Hematopoietic multipotent progenitor cell treated with erythropoietin and hydrocortisone succinate and interleukin-3 and kit ligand, for 4 days (in vitro differentiated cells): ENCODE measurements at places on chromosomes 3 and 15.

DNA sequence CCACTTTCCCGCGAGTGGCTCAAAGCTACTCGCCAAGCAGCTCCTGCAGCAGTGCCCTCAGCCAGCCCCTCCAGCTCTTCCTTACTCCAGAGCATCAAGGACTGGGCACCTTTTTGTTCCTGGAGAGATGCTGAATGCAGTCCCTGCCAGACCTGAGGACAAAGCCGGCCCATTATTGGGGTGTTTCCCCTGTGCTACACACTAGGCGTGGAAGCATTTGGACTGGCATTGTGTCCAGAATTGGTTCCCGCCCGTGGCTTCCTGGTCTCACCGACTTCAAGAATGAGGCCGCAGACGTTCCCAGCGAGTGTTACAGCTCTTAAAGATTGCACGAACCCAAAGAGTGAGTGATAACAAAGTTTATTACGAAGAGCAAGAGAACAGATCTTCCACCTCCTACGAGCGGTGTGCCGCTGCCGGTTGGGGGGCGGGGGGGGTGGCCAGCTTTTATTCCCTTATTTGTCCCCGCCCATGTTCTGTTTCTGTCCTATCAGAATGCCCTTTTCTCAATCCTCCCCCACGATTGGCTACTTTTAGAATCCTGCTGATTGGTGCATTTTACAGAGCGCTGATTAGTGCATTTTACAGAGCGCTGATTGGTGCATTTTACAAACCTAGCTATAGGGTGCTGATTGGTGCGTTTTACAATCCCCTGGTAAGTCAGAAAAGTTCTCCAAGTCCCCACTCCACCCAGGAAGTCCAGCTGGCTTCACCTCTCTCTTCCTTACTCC, 62.4 kb downstream of the NSMCE3 start:
- DNase-seq = no peak

DNA sequence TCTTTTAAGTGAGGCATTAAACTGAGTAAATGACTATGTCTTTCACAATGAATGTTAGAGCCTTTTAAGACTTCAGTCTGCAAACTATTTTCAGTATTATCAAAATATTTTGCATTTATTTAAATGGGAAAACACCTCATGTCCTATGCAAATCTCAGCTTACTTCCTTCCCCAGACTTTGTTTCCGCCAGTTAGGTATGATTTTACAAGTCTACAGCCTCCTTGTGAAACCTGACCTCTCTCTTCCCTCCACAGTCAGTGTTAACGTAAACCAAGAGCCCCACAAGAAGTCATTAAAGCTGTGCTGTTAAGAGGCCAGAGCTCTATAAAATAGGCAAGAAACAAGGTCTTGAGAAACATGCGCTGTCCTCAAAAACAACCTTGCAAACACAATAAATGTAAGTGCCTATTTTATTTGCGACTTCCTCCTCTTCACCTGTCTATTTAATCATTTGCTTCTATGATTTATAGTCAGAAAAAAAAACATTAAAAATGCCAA, 48.3 kb downstream of the PRTG start:
- DNase-seq = no peak

- no peak for DNase-seq
Observed at GRCh38 chr3:49278548-49278947, 1.5 kb upstream of the C3orf62 start.

- no peak for DNase-seq
Observed at GRCh38 chr3:129663930-129664646, 57.6 kb upstream of the PLXND1 start.

- DNase-seq = peak; percentile 97
Observed at GRCh38 chr3:152298393-152299248, 29.9 kb downstream of the MBNL1 start.

DNA sequence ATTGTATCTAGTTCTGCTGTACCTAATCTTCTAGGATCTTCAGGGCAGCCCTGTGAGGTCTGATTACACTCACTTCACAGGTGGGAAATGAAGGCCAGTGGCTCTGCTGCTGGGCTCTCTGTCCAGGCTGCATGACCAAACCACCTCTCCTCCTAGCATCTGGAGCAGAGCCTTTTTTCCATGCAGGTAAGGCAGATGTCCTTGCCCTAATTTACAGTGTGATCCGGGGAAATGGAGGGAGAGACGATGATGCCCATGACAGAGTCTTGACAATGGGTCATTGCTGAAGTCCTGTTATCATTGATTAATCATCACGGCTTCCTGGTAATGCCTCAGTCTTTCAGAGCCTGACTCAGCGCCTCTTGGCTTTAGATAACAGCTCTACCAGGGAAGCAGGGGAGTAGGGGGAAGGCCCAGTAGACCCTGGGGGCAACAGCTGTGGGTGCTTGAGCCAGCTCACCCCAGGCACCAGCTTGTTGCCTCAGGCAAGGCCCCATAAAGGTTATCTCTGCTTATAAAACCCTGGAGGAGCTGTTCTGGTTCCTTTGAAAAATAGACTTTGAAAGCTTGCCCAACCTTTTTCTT, 153.4 kb downstream of the GABRG3 start:
- DNase-seq = peak; percentile 4

DNA sequence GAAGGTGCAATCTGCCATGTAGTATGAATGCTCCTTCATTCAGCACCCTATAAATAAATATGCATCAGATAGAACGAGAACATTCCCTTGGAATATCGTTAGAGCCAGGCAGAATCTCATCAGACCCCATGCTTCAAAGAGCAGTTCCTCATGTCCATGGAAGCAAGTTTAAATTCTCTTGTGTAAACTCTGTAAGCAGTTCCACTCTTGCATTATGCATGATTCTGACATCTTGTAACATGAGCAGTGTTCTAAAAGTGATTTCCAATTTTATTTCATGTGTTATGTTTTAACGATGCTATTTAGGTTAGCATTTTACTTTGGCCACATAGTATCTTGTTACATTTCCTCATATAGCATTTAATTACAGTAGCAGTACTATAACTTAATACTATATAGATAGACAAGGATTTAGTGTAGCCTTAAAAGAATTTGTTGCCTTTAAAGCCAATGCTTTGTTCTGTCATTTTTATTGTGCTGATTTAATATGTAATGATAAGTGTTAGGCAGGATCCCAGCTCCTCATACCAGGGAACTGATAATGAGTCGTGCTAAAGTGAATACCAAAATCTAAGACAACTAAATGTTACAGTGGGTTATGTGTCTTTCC, 161.2 kb upstream of the NECTIN3 start:
- no peak for DNase-seq

DNA sequence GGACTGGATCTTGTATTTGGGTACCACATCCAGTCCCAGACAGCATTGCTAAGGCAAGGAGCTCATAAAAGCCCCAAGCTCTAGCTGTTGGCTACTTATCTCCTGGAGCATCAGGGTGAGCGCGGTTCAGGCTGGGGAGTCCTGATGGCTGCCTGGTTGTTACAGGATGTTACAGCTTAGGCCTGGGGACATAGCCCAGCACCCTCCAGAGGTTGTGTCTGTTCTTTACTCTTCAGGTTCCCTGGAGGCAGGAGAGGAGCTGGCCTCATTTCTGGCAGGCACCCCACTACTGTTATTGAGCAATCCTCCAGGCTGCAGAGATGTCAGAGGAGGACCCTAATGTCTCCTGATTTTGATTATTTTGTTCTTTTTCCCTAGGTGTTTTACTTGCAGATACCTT, 26.6 kb downstream of the APBA2 start:
- peak; percentile 85 for DNase-seq

DNA sequence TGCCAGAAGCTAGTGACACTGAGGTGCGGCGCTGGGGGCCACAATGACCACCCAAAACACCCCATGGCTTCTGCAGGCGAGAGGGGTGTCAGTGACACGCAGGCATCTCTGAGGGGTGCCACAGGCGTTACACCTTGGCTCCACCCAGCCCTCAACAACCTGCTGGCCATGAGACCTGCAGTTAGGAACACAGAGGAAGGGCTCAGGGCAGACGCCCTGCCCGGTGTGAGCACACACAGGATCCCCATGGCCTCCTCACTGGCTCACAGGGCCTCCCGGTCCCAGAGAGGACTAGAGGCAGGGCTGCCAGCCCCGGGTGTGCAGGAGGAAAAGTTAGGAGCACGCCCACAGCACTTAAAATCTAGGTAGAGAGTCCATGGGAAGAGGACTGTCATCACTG, 35.1 kb downstream of the CYFIP1 start:
- DNase-seq = no peak

- no peak for DNase-seq
Observed at GRCh38 chr15:48888191-48888590, 10.3 kb downstream of the EID1 start.

DNA sequence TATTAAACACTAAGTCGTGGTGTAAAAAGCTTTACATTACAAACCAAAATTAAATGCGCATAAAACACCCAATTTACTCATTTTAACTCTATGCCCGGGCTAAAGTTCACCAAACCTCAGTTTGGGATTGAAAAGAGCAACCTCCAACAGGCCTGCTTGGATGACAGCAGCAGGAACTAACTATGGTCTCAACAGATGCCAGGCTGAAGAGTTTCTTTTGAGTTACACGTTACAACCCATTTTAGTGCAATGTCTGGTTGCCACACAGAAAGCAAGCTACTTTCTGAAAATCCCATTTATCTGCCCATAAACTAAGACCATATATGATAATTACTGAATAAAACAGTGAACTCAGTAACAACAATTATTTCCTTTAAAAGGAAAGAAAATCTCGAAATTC, 2.2 kb downstream of the SATB1 start:
- peak; percentile 37 for DNase-seq

DNA sequence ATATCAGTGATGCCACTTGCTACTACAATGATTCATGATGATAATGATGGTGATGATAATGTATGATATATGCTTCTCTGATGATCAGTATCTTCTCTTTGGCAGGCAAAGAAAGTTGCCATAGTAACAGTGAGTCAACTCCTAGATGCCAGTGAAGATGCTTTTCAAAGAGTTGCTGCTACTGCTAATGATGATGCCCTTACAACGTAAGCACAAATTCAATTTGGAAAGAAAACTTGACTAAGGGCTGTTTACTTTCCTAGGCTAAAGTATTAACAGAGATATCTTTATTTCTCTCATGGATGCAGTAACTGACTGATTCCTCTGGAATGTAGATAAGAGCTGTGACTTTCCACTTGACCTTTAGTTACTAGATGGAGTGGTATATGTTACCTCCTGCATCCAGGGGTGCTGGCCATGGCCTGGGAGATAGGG, 27.8 kb downstream of the ADGRG7 start:
- DNase-seq = peak; percentile 39

- DNase-seq = no peak
Observed at GRCh38 chr3:133476971-133477375, 77.1 kb downstream of the BFSP2 start.

DNA sequence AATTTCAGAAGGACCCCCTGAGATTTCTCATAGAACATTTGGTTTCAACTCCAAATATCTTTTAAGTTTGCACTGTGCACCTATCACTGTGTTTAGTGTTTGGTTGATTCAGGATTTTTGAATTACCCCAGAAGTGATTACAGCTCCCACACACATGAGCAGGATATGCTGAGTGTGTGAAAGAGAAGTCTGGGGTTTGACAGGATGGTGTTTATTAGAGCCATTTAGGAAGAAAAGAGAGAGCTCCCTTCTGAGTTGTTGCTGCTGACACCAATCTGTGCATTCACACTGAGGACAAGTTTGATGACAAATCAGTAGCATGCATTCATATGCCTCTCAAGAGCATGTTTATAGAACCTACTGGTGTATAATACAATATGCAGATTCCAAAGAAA, 118.1 kb downstream of the RPL22L1 start:
- no peak for DNase-seq

DNA sequence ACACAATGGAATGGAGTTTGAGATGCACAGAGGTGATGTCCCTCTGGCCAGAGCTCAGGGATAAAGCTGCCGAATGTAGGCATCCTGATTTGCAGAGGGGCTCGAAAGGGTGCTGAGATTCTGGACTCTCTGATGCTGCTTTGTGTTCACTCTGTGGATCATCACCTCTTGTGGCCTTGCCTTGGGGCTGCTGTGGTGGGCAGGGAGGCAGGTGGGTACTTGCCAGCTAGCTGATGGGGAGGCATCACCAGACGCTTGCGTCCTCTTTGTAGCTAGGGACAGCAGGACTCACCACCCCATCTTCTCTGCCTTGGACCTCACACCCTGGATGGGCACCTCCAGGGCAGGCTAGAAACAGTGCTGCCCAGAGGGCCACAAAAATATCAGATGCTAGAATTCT, 14.6 kb upstream of the RASGRF1 start:
- no peak for DNase-seq

GRCh38 chr3:49238274-49239127, 38.5 kb downstream of the C3orf62 start:
- DNase-seq = peak; percentile 99

DNA sequence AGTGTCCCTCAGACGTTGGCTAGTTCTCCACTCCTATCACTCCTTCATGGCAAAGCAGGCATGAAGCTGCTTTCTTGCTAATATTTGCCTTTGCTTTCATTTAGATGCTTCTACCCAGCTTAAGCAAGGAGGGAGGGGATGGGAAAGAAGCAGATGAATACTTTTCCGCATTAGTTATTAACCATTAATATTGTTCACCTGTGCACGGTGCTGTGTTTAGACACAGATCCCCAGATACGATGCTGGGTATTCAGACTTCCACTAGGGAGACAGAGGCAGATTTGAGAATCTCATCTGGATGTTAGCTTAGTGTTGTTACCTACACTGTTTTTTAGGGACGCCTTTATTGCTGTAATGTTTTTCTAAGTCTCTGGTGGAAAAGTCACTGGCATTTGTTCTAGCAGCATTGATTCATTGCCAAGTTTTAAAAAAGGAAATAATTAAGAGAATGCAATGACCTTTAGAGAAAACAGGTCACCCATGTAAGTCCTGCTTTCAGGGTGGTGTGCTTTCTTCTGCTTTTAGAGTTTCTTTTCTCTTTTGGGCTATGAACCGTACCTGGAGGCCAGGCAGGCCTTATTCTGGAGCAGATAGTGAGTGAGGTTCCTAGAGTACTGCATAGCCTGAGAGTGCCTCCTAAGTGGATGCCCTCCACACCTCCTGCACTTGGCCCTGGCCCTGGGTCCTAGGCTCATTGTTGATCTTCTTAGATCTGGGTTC, 55.5 kb downstream of the MYZAP start:
- DNase-seq = no peak

GRCh38 chr3:196694202-196694638, 17.8 kb downstream of the CEP19 start:
- DNase-seq = peak; percentile 85

GRCh38 chr15:77627067-77627466, 5.6 kb downstream of the LINGO1 start:
- DNase-seq = no peak

GRCh38 chr15:47095833-47096232, 621.5 kb upstream of the SEMA6D start:
- no peak for DNase-seq

DNA sequence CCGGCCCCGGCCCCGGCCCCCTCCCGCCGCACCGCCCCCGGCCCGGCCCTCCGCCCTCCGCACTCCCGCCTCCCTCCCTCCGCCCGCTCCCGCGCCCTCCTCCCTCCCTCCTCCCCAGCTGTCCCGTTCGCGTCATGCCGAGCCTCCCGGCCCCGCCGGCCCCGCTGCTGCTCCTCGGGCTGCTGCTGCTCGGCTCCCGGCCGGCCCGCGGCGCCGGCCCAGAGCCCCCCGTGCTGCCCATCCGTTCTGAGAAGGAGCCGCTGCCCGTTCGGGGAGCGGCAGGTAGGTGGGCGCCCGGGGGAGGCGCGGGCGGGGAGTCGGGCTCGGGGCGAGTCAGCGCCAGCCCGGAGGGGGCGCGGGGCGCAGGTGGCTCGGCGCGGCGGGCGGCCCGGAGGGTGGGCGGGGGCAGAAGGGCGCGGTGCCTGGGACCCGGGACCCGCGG, 352 bp downstream of the CHRD start:
- DNase-seq = peak; percentile 34

GRCh38 chr15:70036585-70037291, 61.0 kb downstream of the TLE3 start:
- no peak for DNase-seq
